Camera-type eye (tissue), 1 donor: ENCODE measurements at places on chromosomes 11 and 22. TPM values are rescaled to one million over a fixed set of nuclear protein-coding genes. Genes with fewer than 3 reads are reported as not detected.

PANX1 gene
- 58.1 TPM for total RNA-seq

MRGPRE gene
- 0.44 TPM for total RNA-seq

TMPRSS13 gene
- 1.7 TPM for total RNA-seq

BEST1 gene
- 66.5 TPM for total RNA-seq

GUCY1A2 gene
- 55.1 TPM for total RNA-seq

ISX gene
- not detected for total RNA-seq

OR8G1 gene
- total RNA-seq = not detected

OR6A2 gene
- 0.55 TPM for total RNA-seq

SLC5A12 gene
- total RNA-seq = 0.55 TPM

LINC01488 gene
- total RNA-seq = 0.38 TPM

TEX54 gene
- total RNA-seq = not detected

KCNQ1 gene
- 1.6 TPM for total RNA-seq

OR4C46 gene
- total RNA-seq = not detected

MYO7A gene
- total RNA-seq = 51.1 TPM

CYTH4 gene
- total RNA-seq = 9.8 TPM

SCN3B gene
- total RNA-seq = 38.5 TPM

NXPE2 gene
- total RNA-seq = 0.33 TPM
